LHCN-M2 (cell line): ENCODE measurements at places on chromosomes 1 and 21. TPM values are rescaled to one million over a fixed set of nuclear protein-coding genes. Genes with fewer than 3 reads are reported as not detected.

GRCh38 chr1:226912587-226913176 lies 27.4 kb upstream of the COQ8A start:
- no peak for DNase-seq

GRCh38 chr1:214657299-214657698 lies 54.3 kb downstream of the CENPF start:
- DNase-seq, result no peak

DNA sequence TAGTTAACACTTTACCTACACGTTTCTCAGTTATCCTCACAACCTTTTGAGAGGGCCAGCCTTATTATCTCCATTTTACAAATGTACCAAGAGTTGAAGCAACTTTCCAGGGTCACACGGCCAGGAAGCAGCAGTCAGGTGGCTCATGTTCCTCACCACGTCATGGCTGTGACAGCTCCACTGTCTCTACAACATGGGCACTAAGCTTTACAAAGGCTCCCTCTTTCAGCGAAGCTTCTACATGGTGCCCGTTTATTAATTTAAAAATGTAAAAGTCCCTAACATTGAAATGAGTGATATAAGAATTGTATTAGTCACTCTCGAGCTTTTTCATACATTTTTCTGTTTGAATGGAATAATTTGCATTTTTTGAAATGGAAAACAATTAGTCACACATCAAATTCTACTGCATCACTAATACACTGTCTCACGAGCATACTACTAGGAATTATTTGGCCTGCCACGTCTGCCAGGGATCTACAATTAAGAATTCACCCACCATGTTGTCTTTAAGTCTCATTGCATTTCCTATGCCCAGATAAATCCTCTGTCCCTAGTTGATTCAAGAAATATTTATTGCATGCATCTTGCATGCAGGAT lies 28.4 kb upstream of the LIN9 start:
- DNase-seq, result no peak

GRCh38 chr1:10380594-10381275 lies 18.1 kb upstream of the PGD start:
- DNase-seq, result peak; percentile 92

- no peak for DNase-seq
Observed at GRCh38 chr1:230322421-230322756, 103.7 kb downstream of the PGBD5 start.

- DNase-seq, result no peak
Observed at GRCh38 chr1:32333251-32333963, 2.6 kb downstream of the MARCKSL1 start.

- DNase-seq, result peak; percentile 59
Observed at GRCh38 chr1:170010443-170010842, 64.1 kb downstream of the KIFAP3 start.

DNA sequence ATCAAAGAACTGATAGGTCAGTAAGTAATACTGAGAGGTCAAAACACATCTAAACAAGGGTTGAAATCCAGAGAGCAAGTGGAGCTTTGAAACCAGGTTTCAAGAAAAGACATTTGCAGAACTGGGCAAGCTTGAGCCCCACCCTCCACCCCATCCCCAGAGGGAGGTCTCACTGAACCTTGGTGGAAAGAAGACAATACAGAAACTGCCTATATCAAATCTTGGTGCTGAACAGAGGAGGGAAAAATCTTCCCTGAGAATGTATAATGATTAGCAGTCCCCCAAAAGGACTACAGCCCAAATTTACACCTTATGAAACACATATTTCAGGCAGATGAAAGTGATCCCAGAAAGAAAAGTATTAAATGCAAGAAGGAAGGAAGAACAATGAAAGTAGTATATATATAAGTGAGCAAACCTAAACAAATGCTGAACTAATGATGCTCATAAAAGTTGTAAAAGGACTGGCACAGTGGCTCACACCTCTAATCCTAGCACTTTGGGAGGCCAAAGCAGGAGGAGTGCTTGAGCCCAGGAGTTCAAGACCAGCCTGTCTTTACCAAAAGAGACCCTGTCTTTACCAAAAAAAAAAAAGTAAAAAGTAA lies 12.4 kb downstream of the ZBTB17 start:
- no peak for DNase-seq

- DNase-seq, result no peak
Observed at GRCh38 chr21:29077651-29078090, 4.2 kb upstream of the CCT8 start.

GRCh38 chr21:25557180-25557579 lies 50.1 kb downstream of the MRPL39 start:
- DNase-seq, result peak; percentile 42

DNA sequence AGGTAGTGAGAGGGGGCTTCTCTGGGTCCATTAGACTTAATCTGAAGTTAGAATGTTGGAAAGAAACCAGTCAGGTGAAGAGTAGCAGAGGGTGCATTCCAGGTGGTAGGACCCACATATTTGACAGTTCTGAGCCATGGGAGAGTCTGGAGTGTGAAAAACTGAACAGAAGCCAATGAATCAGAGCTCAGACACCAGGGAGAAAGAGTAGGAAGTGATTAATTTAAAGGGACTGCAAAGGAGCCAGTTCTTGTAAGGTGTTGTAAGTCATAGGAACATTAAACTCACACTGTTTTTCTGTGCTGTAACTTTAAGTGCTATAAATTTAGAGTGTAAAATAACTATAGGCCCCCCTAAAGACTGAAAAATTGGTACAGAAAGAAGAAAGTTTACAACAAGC lies 5.9 kb upstream of the DHX9 start:
- DNase-seq, result peak; percentile 43

DNA sequence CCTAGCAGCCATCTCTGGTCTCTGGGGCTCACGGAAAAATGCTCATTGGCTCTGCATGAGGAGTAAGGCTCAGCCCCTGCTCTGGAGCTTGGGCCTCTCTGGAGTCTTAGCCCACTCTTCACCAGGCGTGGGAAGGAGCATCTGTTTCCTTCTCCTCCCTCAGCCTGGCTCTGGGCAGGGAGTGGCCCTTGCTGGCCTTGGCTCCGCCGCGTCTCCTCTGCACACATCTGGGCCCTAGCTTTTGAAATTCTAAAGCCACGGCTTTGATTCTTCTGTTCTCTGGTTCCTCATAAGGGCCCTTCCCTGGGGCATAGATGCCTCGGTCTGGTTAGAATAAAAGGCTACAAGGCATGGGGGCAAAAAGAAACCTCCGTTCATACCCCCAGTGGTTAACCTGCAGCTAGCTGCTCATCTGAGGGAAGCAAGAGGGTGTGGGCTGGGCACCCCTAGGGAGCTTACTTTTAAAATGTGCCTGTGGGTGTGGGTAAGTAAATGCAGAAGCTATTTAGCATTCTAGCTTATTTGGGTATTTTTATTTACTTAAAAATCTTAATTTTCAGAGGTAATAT lies 145.6 kb downstream of the CAMTA1 start:
- DNase-seq, result no peak

GRCh38 chr1:182283746-182284544 lies 107.6 kb downstream of the GLUL start:
- no peak for DNase-seq

DNA sequence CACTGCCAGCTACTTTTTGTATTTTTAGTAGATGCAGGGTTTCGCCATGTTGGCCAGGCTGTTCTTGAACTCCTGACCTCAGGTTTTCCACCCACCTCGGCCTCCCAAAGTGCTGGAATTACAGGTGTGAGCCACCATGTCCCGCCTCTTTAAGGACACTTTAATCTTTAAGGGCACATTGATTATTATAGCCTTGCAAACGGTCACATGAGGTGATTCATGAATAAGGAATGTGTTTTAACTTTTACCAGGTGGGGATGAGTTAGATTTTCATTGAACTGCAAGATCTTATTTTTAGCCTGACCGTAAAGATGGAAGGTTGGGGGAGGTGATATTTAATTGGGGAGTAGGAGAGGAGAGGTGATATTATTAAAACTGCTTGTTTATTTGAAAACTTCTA lies 61.9 kb downstream of the TBCE start:
- DNase-seq, result no peak

DNA sequence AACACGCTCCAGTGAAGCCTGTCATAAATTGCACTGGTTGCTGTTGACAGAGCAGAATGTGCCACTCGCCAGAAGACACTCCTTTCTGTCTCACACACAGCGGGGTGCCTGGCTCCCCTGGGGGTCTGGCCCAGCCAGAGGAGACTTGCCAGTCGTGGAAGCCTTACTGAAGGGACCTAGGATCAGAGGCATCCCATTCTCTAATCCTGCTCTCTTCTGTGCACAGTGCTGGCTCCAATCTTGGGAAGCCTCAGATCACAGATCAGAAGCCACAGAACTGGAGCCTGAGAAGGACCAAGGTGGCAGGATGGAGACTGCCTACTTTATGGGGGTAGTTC lies 1.4 kb downstream of the SLC9A1 start:
- DNase-seq, result no peak

- DNase-seq, result no peak
Observed at GRCh38 chr1:85230305-85230977, 29.0 kb downstream of the C1orf52 start.

DNA sequence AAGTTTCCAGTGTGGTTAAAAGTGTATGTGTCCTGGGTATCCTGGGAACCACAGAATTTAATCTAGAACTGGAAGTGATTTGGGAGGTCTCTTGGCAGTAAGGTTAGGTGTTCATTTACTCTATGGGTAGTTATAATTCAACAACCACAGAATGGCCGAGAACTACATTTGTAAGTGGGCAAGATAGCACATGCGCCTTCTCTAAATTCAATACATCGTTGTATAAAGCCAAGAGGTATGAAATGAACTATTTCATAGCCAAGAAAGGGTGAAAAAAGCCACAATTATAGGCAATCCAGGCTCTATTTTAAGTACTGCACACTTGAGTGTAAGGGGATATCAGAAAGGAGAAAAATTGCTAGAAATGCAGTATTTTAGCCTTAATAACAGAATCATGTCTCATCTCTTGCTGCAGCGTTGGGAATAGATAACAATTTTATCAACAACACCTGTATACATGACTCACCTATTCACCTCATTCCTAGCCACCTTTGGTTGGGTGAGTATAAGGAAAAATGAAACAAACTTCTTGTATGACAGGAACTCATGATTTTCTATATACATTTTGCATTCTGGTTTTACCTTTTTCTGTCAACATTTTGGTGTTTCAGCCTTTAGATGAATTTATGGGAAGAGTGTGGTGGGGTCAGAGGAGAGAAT lies 4.5 kb downstream of the SDCCAG8 start:
- no peak for DNase-seq

GRCh38 chr1:221800831-221801230 lies 58.9 kb upstream of the DUSP10 start:
- no peak for DNase-seq

- DNase-seq, result no peak
Observed at GRCh38 chr1:211280910-211281309, 21.7 kb downstream of the RCOR3 start.

- DNase-seq, result peak; percentile 32
Observed at GRCh38 chr1:28091043-28091781, 2.8 kb upstream of the EYA3 start.

GRCh38 chr1:99634971-99635624 lies 10.8 kb upstream of the PALMD start:
- DNase-seq, result no peak

DNA sequence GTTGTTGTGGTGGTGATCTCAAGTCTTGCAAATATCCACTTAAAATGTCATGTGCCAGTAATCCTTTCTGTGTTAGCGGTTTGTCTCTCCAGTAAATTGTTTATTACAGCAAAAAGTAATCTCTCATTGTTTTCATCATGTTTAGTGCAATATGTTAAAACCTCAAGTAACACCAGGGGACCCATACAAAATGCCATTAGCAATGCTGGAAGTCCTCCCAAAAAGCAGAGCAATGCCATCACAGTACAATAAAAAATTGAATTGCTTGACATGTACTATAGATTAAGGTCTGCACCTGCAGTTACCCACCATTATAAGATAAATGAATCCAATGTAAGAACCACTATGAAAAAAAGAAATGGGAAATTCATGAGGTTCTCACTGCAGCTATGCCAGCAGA lies 1606.5 kb downstream of the BRINP3 start:
- DNase-seq, result no peak

GRCh38 chr1:156833603-156834002 lies 17.0 kb upstream of the SH2D2A start:
- DNase-seq, result no peak

AMPD1 gene
- 0.11 TPM in 1 of 2 replicates, not detected in the other for total RNA-seq

UTS2 gene
- total RNA-seq, result not detected in 2 replicates

AURKAIP1 gene
- total RNA-seq, result 226 and 234 TPM in 2 replicates

CAPZB gene
- total RNA-seq, result 97.1 and 134 TPM in 2 replicates

TRABD2B gene
- not detected in 2 replicates for total RNA-seq

NECTIN4 gene
- total RNA-seq, result 0.26 TPM in 1 of 2 replicates, not detected in the other

CCDC17 gene
- total RNA-seq, result 0.58 and 0.98 TPM in 2 replicates

CA6 gene
- not detected in 2 replicates for total RNA-seq

ARF1 gene
- 354 and 378 TPM in 2 replicates for total RNA-seq

INKA2 gene
- 6.3 and 12.5 TPM in 2 replicates for total RNA-seq
